ENCODE measurements at places on chromosomes 11 and 22.
A peak's percentile ranks its signal among the peaks of the same experiment; 100 is the strongest.

- DNase-seq, result no peak
These were observed 5.7 kb downstream of the DNAL4 start for GRCh38 chr22:38788021-38788816.

GRCh38 chr11:98531576-98531975, 489.2 kb upstream of the CNTN5 start:
- DNase-seq, result no peak

GRCh38 chr11:5234381-5234834, at the start of gene HBD:
HBD (minus strand) TSS chr11:5234483; CDS start chr11:5234433, 50 bp downstream.
- no peak for DNase-seq

GRCh38 chr11:15204711-15205110, 90.0 kb downstream of the INSC start:
- DNase-seq, result no peak

DNA sequence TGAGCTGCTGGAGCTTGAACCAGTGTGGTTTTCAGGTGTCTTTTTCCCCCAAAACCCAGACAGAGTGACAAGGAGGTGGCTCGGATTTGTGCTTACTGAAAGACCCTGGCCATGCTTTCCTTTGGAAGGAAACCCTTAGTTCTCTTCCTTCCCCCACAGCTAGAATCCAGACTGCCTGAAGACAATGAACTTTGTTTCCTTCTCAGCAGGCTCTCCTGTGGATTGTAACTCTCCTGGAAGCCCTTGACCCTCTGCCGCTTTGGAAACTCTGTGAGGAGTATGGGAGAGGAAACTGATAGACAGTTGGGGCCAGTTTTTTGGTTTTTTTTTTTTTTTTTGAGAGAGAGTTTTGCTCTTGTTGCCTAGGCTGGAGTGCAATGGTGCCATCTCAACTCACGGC, 62.1 kb upstream of the SESN3 start:
- DNase-seq, result no peak

DNA sequence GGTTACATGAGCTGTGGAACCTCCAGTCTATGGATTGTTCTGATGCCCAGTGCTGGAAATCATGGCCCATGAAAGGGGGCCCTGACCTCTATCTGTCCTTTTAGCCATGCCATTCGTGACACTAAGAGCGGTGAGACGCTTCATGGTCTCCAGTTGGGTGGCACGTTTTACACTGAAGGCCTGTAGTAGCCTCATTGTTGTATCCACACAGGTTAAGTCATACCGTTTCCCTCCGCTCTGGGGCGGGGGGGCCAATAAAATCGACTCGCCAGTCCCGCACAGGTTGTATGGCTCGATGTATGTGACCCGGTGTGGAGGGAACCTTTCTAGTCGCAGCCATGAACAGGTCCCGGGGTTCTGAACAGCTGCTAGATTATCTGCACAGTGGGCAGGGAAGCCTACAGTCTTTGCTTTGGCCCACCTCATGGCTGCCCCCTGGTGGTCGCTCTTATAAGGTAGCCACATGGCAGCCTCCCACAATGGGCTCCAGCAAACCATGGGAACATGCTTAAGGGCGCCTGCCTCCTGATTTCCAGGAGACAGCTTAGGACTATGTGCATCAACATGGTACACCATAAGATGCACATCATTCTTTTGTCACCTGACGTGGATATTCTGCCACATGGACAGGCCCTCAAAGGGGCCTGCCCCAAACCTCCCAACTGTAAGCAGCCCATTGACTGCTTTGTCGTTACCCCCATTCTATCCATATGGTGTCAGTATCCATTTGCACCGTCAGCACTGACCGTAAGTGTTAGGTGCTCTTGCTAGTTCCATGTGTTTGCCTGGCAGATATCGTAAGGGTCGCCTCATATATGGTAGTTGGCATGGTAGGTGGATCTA, 19.7 kb upstream of the APOL3 start:
- peak; percentile 66 for DNase-seq

DNA sequence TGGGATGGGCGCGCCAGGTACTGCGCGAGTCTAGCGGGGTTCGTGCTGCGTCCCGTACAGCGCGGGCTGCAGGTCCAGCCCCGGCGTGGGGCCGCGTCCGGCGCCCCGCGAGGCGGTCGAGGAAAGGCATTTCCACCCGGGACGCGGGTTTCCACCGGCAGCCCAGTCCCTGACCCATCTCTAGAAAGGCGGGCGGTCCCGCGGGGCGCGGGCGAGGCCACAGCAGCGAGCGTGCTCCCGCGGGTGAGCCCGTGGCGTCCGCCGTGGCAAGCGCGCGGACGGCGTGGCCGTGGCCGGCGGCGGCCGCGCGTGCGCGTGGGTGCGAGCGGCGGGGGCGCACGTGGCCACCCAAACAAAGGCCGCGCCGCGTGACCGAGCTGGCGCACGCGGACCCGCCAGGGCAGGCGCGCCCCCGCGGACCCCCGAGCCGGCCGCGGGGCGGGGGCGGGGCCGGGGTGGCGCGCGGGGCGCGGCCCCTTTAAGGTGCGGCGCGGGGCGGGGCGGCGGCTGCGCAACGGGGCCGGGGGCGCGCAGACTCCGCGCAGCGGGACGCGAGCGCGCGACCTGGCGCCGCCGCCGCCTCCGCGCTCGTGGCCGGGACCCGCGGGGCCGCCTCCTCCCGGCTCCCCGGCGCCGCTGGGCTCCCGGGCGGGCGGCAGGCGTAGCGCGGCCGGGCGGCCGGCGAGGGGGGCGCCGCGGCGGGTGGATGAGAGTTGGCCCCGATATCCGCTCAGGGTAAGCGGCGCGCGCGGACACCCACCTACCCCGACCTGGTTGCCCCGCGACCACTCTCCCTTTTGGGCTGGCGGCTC, 39.3 kb upstream of the CELSR1 start:
- peak; percentile 84 for DNase-seq

DNA sequence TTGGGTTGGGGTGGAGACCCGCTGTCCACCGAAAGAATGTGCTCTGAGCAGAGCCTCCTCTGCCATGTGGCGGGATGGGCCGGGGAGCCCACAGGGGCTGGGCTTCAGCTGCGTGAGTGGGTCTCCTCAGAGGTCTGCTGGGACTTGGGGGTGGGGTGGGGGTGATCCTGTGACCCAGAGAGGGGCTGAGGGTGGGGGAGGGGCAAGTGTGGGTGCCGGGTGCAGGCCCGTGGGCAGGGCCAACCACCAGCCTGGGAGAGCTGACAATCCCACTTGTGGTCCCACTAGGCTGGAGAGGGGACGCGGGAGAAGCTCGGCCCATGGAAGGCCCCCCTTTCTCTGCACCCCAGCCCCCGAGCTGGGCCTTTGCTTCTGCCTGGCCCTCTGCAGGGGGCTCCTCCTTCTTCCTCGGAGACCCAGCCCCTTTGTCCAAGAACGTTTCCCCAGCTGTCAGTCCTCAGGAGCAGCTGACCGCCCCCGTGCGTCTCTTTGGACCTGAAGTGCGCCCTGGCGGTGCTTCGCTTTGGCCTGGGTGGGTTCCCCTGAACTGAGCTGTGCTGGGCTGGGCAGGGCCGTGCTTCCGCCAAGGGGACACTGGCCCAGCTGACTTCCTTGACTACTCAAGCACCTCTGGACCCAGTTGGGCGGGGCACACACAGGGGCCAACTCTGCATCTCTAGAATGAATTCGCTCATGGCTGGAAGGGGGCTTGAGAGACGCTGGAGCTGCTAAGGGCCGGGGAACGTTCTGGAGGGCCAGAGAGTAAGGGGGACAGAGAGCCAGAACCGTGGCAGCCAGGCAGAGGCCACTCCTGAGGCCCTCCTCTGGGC, 30.2 kb downstream of the OSBPL5 start:
- no peak for DNase-seq

GRCh38 chr22:48353116-48353947, 1474.3 kb downstream of the BRD1 start:
- DNase-seq, result no peak

- DNase-seq, result no peak
These were observed 16.4 kb downstream of the MMP20 start for GRCh38 chr11:102608699-102609098.

DNA sequence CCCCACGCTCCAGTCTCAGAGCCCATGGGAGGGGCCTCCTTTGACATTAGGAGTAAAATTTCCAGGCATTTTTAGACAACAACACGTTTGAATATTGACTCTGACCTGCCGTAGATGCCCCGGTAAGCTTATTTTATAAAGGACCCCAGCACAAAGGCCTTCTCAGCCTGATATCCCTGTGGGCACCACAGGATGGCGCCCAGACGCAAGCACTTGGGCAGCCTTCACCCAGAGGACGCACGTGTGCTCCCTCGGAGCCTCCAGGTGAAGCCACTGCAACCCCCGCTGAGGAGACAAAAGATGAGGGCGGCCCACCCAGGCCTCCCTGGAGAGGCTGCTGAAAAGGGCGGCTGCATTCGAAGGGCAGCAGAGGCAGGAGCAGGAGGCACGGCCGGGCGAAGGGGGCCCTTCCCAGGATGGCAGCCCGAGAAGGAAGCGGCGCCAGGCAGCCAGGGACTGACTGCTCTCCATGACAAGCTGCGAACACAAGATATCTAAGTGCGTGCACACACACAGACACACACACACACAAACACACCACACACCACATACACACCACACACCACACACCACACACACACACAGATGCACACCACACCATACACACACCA, 15.2 kb upstream of the TH start:
- DNase-seq, result no peak

GRCh38 chr22:34950489-34950888, 115.5 kb upstream of the ISX start:
- DNase-seq, result no peak

DNA sequence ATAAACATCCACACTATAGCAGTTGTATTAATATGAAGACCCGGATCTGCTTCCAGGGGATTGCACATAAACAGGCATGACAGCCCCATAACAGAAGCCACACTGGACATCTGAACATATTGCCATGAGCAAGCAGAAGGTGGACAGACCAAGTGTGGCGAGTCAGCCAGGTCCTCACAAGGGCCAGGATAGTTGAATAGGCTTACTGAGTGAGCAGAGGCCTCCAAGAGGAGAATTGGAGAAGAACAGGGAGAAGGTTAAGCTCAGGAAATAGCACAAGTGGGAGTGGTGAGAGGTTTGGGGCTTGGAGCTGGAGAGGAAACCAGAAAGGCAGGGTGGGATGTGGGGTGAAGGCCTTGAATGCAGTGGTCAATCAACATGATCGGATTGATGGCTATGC, 10.8 kb downstream of the SLC35C1 start:
- DNase-seq, result no peak

DNA sequence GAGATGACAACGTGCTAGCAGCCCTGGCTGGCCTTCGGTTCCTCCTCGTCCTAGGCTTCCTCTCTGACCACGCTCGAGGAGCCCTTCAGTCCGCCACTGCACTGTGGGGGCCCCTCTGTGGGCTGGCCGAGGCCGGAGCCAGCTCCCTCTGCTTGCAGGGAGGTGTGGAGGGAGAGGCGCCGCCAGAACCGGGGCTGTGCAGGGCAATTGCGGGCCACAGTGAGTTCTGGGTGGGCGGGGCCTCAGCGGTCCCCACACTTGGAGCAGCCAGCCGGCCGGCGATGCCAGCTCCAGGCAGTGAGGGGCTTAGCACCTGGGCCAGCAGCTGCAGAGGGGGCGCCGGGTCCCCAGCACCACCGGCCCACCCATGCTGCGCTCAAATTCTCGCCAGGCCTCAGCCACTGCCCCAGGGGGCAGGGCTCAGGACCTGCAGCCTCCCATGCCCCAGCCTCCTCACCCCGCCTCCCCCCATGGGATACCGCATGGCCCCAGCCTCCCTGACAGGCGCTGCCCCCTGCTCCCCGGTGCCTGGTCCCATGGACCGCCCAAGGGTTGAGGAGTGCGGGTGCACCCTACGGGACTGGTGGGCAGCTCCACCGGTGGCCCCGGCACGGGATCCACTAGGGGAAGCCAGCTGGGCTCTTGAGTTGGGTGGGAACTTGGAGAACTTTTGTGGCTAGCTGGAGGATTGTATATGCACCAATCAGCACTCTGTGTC, 399.4 kb downstream of the LUZP2 start:
- DNase-seq, result no peak

DNA sequence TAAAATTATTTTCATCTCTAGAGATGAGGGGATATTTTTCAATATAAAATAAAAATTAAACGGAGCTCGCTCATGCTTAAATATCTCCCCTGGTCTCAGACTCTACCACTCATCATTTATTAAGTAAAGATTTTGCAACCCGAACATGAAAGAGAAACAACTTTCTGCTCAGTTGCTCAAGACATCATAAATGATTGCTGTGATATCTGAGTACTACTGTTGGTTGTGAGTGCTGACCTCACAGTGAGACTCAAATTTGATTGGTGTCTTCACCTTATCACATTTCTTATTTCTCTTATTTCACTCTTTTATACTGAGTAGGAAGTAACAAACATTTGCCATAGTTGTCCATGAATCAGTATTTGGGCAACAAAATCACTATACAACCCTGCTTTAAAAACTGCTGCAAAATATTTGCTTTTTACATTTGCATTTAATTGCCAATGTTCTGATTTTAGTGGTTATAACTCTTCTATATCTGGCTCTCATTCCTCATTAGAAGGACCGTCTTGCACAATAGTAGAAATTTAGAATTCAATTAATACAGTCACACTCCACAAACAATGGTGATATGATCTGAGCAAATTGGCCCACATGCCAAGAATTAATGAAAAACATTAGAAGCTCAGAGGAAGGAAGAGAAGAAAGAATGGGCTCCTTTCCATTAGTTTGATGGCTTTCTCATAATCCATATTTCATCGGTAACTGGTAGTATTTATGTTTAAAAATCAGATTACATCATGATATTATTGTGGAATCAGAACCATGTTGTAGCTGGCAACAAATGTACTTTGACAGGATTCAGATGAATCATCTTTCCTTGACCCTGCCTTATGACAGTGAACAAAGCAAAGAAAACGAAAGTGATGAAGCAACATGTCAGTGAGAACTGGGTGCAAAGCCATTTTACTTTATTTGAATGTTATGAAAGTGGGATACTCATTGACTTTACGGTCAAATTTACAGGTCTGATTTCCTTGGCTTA, 973.6 kb upstream of the TENM4 start:
- no peak for DNase-seq

DNA sequence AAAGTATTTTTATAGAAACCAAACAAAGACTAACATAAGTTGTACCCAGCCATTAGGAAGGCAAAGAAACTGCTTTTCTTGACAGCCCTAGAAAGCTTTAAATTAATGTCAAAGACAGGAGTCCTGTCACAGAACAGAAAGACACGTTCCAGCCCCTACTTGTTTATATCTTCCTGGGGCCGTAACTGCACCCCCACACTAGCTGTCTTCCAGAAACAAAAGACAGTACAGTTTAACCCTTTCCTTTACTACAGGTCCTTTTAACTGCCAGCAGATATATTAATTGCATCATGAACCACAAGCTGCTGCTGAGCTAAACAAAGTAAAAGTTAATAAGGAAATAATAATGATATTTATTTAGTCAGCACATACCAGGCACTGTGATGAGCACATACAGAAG, 20.3 kb upstream of the CFAP300 start:
- no peak for DNase-seq

DNA sequence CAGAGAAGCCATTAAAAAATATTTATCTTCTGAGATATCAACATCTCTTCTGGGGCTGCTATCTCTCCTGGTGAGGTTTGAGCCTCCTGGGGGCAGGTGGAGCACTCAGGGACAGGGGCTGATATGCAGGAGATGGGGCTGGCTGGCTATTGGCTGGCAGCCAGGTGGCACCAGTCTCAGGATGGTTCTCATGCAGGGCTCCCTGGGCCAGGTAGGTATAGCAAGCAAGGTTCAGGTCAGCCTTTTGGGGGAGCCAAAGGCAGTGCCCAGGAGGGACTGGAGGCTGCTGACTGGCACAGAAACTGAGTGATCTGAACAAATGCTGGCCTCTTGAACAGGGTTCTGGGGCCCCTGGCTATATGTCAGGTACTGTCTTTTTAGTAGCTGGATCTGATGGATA, 29.7 kb upstream of the EMSY start:
- no peak for DNase-seq

All from GM12892 (cell line).